ENCODE measurements at places on chromosomes 13 and 19.

DNA sequence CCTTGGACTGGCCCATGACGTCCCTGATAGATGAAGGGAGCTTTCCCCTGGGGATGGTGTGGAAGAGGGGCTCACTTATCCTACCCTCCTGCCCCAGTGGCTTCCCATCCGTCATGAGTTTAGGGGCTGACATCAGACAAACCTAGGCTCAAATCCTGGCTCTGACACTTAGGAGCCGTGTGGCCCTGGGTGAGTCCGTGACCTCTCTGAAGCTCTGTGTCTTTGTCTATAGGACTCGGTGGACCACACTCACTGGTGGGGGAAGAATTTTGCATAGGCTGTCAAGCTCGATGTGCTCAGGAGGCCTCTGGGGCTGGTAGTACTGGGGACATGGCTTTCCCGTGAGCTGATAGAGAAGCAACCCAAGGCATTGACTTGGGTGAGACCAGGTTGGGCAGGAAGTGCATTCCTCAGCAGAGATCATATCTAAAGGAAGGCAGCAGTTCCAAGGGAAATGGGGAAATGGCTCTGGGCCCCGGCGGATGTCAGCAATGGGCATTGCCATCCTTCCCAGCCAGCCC is 17.4 kb upstream of the AP1M2 start:
- DNase-seq, result no peak

- no peak for DNase-seq
Observed at GRCh38 chr13:113304121-113304520, 7.1 kb downstream of the LAMP1 start.

DNA sequence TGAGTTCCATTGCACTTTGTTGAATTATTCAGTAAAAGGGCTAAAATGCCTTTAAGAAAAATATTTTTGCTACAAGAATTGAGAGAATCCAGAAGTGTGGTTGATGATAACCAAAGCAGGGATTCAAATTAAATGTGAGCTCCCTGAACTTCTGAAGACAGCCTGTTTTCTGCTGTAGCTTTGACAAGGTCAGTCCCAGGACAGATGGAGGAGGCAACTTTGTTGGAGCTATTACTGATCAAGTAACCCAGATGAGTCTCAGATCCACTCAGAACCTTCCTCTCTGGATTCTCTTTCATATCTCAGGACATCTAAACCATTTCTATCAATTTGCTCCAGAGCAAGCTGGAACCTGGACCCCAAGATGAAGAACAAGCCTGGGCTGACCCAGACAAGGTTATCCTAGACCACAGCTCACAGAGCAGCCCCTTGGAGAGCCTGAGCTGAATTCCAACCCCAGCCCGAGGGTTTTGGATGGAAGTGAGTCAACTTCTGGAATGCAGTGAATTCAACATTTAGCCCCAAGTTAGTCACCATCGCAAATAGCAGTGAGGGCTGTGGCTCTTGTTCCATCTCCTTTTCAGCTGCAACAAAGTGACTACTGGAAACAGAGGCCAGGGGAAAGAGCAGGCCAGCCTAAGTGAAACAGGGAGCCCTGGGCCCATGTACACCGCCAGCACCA is 137.8 kb upstream of the TSC22D1 start:
- no peak for DNase-seq

DNA sequence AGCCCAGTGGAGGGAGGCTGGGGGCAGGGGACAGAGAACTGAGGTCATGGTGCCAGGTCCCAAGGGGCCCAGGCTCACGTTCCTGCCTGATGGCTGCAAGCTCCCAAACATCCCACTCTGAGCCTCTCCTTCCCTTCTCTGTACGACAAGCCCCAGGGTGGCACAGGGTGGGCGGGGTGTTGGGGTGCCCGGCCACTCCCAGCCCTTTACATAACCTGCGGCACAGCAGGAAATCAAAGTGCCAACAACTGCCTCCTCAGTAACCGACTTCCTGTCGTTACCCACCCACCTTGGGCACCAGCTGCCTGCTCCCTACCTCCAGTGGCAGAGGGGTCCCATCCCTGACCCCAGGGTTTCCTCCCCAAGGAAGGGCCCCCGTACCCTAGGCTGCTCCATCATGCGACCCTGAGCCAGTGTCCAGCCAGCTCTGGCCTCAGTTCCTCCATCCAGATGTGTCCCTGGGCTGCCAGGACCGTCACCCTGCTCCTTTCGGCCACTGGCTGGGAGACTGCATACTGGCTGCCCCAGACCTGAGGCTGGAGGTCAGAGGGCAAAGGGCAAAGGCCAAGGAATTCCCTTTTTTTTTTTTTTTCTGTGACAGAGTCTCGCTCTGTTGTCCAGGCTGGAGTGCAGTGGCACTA is 27.7 kb upstream of the NFIC start:
- no peak for DNase-seq

DNA sequence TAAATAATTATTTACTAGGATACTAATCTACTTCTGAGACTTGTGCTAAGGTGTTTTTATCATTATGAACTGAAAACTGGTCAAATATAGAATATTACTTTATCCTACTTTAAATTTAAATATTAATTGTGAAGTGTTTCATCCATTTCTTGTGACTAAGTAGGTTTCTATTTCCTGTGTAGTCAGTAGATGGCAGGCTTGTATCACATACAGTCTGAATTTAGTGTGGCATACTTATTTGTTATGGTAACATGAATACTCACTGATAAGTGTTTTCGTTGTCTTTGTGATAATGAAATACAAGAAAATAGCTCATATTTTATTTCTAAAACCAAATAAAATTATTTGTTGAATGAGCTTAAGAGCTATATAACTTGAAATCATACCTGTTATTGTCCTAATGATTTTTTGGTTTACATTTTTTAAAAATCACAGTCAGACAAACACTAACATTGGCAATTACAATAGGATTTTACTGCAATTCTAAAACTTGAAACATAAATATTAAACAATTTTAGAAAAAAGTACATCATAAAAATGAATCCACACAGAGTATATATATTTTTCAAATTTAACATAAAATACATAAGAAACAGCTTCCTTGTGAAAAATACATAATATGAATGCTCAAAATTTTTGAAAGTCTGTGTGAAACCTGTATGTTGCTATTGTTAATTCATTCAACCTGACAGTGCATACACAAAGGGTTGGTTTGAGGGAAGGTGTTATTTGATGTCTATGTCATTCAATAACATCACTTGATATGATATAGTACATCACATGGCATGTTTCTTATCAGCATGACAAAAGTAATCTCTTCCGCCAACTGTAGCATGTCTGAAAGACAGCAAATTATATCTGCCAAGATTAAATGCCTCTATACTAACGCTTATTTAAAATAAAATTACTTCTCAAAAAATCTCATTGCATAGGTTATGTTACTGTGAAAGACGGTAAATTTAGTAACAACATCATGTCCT is 904.8 kb upstream of the PCDH20 start:
- no peak for DNase-seq

DNA sequence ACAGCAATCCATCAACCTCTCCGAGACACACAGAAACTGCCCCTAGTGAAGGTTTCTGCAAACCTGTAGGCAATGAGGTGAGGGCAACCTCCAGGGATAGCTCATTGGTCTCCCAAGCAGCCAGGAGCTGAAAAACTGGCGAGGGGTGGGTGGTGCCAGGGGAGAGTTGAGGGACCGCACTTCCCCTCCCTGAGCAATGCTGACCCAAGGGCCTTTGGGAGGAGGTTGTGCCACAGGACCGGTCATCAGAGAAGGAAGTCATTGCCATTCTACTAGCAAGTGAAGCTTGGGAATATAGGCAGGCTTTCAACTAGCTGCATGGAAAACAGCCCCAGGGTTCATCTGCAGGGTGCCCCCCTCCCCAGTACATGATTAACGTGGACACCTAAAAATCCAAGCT is 23.1 kb upstream of the MED4 start:
- no peak for DNase-seq

GRCh38 chr19:51926426-51926783 is 867 bp upstream of the ZNF613 start:
- no peak for DNase-seq

GRCh38 chr19:2239771-2240770 is 3.4 kb downstream of the SF3A2 start:
- DNase-seq, result no peak

- no peak for DNase-seq
Observed at GRCh38 chr13:37383856-37384370, 214.7 kb downstream of the POSTN start.

DNA sequence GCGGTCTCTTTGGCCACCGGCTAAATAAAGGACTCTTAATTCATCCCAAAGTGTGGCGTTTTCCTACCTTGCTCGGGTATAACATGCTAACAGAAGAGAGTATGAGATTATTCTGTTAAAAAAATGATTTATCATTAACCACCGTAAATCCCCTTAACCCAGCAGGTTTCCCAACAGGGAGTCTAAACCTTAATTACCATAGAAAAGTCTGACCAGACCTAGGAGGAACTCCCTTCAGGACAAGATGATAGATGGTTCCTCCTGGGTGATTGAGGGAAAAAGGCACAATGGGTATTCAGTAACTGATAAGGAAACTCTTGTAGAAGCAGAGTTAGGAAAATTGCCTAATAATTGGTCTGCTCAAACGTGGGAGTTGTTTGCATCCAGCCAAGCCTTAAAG is 193.7 kb downstream of the ZNF737 start:
- DNase-seq, result no peak

DNA sequence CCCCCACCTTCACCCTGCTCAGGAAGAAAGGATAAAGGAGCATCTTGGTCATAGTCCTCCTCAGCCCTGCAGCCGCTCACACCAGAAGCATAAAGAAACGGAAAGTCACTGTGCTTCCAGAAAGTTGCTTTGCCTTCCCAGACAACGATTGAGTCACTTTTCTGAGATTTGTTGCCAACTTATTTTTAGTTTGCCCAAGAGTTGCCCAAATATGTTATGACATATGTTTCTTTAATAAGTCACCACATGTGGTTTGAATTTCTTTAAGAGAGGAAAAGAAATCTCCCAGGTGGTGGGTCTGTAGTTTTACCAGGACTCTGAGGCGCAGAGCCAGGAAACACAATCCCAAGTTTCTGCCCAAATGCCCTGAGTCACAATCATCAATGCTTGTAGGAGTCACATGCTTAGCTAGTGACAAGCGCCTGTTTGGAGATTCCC is 63.4 kb upstream of the LRCH1 start:
- DNase-seq, result no peak

DNA sequence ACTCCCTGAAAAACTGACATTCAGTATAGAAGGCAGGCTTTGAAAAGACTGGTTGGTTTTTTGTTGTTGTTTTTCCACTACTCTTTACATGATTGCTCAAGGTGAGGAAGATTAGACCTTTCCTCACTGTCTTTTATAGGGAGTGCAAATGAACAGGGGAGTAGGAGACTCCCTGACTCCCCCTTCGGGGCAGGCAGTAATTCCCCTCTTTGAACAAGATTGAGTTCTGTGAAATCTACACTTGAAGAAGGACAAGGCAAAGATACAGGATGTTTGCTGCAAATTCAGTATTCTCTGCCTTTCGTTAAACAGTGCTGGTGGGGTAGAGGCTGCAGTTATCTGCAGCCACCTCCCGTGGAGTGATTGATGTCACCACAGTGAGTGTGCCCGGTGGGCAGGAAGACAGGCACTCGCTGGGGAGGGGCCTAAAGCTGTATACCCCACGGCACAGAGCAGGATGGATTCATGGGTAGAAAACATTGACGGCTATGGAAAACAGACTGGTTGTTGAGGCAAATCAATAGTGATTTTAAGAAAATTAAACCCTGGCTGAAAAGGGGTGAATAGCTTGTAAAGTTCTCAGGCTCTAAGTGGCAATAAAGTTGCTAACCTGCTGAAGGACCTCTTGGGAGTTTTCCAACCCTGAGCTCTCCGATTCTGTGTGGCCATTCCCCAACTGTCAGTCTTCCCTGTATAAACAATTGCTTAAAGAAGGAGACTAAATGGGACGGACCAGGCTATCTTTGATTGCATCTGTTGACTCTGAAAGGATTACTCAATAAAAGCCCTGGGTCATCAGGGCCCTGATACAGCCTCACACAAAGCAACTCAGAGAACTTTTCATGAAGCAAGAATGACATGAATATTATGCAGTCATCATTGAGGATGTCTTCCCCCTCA is 308.3 kb downstream of the TBC1D4 start:
- no peak for DNase-seq

DNA sequence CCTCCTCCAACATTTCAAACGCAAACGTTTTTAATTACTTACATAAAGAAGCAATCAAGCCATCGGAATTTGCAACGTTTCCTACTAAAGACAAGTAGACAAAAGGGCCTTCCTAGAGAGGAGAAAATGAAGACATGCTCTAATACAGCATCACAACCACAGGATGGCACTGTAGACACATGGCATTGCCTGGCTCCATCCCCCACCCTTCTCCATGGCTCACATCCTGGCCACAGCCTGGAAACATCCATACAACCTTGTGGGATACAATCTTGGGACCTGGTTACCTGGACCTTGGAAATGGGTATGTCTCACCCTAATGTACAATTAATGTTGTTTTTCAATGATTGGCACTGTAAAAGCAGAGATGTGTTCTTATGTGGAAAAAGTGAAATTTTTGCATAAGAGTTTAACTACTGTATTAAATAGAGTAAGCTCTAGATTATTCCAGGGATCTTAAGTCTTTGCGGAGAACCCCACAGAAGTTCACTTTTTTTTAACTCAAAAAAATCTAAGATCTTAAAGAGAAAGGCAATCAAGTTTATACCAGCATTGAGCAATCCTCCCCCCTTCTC is 21.5 kb downstream of the EBPL start:
- DNase-seq, result peak; percentile 64

- DNase-seq, result no peak
Observed at GRCh38 chr13:92804926-92805325, 421.7 kb upstream of the GPC6 start.

DNA sequence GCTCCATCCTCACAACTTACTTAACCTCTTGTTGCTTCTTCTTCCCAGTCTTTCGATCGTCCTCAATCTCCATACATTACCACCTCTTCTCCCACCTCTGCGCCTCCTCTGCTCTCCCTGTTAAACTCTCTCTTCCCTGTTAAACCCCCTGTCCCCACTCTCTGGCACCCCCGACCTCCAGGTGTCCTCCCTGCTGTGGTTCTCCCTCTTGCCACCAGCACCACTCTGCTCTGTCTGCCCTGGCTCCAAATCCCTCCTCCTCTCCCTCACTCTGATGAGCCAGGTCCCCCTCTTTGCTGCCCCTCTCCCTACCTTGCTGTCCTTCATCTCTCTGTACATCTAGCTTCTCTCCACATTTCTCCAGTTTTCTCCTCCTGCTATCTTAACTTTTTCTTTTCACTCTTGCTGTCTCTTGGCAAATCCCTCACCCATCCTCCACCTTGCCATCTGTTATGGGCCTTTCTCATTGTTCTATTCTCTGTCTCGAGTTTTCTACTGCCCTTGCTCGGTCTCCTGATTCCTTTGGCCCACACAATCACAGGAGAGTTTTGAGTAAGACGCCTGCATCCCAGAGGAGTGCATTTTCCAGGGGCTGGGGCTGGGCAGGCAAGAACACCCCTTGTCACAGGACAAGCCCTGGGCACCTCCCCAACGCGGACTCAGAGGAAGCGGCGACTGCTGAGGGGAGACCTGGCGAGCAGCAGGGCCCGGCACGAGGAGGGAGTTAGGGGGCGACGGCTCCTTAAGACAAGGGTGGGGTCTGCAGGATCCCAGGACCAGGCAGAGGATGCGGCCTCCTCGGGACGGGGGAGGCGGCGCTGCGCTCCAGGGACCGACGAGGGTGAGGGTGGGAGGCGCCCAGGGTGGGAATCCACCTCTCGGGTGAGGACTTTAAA is 21.4 kb upstream of the ERVV-1 start:
- DNase-seq, result peak; percentile 44
